Keratinocyte (primary cell): ENCODE measurements at places on chromosomes 16 and 17.

DNA sequence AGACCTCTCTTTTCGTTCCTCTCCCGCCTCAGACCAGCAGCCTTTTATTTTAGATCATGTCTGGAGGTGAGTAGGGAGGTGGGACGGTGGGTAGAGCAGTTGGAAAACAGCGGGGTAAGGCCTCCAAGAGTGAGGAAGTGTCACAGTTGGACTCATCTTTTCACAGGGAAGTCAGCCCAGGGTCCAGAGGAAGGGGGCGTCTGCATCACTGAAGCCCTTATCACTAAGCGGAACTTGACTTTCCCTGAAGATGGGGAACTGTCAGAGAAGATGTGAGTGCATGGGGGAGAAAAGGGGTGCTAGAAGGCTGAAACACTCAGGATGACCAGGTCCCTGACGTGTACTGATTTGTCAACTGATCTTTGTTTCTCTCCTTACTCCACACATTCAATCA lies 461 bp downstream of the LRRC46 start:
- no peak for DNase-seq

DNA sequence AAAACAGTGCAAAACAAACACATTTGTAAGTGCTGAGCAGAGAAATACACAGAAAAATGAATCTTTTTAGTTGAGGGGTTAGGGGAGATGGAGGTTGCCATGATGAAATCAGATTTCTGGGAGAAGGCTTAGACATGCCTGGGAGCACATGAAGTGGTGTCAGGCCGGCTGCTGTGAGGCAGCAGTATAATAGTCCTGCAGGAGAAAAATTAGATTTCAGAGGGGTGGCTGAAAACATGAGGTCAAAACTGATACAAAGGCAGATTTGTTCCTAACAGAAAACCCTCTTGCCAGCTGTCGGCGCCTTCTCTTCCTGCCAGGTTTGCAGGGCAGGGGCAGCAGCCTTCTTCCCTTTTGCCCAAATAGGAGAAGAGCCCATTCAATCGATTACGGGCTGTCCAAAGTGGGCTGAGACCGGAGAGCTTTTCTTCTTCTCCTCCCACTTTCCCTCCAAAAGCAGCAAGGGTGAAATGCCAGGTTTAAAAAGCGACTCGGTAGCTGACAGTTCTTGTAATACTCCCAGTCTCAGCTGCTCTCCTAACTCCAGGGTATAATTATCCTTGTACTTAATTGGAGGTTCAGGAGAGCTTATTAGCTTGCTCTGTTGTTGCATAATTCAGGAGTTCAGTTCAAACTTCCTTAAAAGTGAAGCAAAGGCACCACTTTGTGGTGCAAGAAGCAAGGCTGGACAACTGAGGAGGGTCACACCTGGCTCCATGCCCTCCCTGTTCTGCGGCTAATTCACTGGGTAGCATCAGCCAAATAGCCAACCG lies 80.0 kb downstream of the PCTP start:
- no peak for DNase-seq

- no peak for DNase-seq
Measured at GRCh38 chr17:71934520-71934919, 186.3 kb upstream of the SOX9 start.

- DNase-seq: no peak
Measured at GRCh38 chr17:9809409-9809808, 12.5 kb downstream of the GSG1L2 start.

DNA sequence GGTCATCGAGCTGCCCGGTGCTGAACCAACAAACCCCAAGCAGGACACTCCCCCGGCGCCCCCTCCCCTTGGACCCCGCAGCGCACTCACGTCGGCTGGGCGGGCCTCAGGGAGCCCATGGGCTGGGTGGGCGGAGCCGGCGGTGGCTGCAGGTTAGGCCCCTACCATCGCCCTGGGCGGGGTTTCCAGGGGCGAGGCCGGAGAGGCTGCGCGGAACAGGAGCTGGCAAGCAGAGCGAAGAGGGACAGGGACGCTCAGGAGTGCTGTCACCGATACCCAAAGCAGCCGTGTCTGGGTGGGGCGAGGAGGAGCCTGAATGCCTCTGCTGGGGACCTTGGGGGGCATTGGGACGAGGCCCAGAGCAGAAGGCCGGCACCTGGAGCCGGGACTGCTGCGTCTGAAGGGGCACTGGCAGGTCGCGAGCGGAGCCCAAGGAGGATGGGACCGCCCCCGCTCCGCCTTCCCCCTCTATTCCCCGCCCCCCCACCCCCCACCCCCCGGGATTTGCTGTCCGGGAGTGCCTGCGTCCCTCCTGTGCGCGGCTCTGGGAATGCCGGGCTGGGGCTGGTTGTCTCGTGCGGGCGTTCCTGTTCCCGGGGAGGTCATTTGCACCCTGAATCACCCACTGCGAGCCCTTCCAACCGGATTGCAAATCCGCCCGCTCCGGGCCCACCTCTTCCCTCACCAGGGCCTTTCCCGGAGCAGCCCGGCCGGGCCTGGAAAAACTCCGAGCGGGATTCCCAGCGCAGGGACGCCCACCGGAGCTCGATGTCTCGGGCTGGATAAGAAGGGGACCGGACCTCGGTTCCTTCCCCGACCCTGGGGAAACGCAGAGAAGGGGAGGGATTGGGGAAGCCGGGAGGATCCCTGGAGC lies 902 bp downstream of the ARHGAP27 start:
- no peak for DNase-seq

DNA sequence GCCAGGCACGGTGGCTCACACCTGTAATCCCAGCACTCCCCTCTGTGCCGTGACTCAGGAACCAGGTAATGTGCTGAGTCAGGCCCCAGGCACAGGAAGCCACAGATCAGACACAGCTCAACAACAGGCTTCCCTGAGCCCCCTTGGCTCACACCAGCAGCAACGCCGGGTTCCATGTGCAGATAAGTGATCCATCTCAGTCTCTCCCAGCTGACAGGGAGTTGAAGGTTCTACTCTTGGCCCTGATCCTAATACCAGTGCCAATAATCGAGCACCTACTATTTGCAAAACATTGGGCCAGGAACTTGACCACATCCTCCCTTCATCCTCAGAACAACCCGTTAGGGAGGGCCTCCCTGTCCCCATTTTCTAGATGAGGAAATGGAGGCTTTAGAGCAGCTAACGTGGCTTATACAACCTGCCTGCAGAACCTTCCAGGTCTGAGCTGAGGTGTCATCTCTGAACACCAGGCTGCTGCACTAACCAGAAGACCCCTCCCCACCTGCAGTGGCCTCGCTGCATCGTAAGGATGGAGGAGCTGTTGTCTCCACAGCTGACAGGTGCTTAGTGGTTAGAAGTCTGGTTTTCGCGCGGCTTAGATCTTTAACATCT lies 64.8 kb upstream of the AMZ2 start:
- peak; percentile 45 for DNase-seq

DNA sequence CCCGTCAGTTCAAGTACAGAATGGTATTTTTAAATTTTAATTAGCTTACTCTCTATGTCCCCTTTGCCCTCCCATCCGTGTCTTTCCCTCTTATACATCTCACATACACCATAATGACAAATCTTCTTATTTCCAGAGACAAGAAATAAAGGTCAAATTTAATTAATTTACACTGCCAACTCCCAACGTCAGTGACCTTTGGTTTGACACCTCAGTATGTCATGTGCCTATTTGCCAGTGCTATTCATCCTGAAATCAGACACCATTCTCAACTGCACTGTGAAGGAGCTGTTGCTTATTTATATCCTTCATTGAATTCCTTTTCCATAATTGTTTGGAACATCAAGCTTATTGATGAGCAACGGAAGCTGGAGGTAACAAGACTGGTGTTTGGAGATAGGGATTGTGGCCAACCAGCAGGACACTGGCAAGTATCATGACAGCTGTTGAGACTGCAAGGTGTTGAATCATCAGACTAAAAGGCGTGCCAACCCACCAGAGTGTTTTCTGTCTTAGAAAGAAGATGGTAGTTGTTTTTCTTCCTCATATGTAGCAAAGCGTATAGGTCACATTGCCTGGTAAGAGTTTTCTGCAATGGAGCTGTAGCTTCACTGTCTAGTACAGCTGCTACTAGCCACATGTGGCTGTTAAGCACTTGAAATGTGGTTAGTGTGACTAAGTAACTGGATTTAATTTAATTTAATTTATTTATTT lies 12.5 kb downstream of the CALCOCO2 start:
- no peak for DNase-seq

DNA sequence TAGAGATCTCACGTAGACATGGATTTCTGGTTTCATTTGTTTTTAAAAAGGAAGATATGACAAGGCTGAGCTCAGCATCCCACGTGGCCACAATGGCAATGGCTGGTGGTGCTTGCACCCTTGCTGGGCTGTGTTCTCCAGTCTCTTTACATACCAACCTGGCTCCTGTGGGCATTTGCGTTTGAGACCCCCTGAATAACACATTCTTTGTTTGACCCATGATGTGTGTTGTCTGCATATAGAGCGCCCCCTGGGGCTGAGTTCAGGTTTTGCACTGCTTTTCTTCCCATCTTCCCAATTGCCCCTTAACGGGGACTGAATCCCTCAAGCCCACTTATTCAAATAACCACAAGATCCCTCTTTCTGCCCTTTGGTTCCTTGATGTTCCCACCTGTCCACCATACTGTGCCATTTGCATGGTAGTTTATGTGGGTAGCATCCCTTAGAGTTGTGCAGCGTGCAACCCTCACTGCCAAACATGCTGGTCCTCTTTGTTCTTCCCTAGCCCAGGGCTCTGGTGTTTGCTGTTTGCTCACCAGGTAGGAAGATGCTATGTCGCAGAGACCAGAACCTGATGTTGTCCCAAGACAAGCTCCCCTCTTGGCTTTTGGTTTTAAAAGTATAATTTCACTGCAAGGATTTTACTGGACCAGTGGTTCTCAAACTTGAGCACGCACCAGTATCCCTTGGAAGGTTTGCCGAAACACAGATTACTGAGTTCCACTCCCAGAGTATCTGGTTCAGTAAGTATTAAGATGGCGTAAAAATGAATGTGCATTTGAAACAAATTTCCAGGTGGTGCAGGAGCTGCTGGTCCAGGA lies 38.5 kb upstream of the NKD1 start:
- DNase-seq: no peak

- no peak for DNase-seq
Measured at GRCh38 chr17:73480740-73481139, 163.5 kb downstream of the SDK2 start.

- no peak for DNase-seq
Measured at GRCh38 chr16:49352892-49353291, 20.7 kb upstream of the C16orf78 start.

GRCh38 chr17:57523926-57524632 lies 221.0 kb downstream of the CCDC182 start:
- peak; percentile 99 for DNase-seq

DNA sequence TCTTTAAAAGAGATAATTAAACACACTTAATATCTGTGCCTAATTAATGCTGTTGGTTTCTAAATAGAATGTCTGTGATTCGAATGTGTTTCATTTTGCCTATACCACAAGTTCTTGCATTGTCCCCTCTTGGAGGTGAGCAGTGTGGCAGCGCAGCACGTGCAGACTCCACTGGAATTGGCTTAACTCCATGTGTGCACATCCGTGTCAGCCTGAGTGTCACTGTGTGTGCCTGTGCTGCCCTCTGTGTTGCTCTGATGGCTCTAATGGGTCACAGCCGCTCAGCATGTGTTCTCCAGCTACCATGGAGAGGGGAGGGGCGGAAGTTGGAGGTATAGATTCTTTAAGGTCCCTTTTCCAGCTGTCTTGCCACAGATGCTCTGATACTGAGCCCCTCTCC lies 226.6 kb downstream of the SPECC1 start:
- DNase-seq: no peak
